Hindlimb muscle (tissue), 1 donor: ENCODE measurements at places on chromosomes 13 and 19.
A peak's percentile ranks its signal among the peaks of the same experiment; 100 is the strongest.

DNA sequence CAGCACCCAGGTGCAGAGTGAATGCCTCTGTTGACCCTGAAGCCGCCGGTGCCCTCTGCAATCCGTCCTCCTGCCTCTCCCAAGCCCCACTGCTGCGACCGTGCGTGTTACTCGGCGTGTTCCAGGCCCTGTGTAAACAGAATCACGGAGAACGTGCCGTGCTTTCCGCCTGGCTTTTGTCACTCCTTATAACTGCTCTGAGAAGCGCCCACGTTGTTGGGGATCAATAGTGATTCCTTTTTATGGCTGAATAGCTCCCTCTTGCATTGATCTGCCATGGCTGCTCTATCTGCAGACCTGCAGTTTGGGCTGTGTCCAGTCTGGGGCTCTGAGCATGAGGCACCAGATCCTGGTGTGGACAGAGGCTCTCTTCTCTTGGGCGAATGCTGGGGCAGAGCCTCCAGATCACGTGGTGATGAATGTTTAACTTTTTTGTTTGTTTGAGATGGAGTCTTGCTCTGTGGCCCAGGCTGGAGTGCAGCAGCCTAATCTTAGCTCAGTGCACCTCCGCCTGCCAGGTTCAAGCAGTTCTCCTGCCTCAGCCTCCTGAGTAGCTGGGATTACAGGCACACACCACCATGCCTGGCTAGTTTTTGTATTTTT, 15.8 kb downstream of the ADPRHL1 start:
- DNase-seq = no peak

- peak; percentile 5 for DNase-seq
Observed at GRCh38 chr19:23991170-23991569, 76.5 kb downstream of the ZNF726 start.

DNA sequence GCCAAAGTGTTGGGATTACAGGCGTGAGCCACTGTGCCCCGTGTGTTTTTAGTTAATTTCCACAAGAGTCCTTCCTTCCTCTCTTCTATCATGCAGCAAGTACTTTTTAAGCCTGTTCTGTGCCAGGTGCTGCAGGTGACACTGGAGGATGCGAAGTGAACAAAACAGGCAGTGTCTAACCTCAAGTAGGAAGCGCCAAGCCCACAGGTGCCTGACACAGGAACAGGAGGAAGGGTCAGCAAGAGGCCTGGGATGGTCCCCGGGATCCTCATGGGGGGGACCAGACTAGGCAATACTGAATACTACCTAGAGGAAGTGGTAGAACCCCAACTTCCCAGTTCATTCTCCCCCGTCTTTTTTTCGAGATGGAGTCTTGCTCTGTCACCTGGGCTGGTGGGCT, 1.8 kb upstream of the CALR start:
- DNase-seq = no peak

- DNase-seq = no peak
Observed at GRCh38 chr13:96089749-96090239, at the start of gene HS6ST3. Gene HS6ST3, plus strand, starts transcription at chr13:96090107.

DNA sequence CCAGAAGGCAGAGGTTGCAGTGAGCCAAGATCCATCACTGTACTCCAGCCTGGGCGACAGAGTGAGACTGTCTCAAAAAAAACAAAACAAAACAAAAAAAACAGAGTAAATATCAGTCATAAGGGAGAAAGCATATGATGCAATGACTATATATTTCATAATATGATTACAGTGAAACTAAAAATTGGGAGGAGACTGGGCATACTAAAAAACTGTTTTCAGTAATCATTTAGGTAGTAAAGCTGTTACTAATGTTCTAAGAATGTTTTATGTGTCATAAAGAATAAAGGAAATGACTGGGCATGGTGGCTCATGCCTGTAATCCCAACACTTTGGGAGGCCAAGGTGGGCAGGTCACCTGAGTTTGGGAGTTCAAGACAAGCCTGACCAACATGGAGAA, 15.9 kb downstream of the ZNF573 start:
- no peak for DNase-seq

GRCh38 chr13:28245465-28245864, 107.1 kb downstream of the PAN3 start:
- DNase-seq = no peak

DNA sequence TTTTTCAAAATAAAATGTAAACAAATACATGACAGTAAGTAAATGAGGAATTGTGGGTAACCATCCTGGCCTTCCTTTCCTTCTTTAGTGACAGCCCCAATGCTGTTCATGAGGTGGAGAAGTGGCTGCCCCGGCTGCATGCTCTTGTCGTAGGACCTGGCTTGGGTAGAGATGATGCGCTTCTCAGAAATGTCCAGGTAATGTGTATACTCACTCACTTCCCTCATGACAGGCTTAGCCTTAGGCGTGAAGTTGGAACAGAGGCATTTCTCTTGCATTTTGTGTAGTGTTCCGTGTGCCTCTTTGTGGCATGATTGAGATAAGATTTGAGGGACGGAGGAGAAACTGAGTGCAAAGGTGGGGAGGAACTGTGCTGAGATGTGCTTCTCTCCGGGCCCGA, 12.0 kb downstream of the NAXD start:
- DNase-seq = no peak

- DNase-seq = no peak
Observed at GRCh38 chr19:33235996-33236350, 10.3 kb upstream of the SLC7A10 start.

DNA sequence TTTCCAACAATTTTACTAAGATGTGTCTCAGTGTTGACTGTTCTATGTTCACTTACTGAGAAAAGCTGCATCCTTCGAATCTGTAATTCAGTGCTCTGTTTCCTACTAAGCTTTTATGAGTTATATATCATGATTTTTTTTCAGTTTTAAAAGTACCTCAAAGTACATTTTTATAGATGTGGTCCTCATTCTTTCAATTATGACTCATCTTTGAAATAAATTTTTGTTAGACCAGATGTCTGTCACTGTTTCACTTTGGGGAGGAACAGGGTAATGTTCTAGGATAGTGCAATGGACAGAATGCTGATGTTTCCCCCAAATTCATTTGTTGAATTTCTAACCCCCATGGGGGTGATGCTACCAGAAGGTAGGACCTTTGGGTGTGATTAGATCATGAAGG, 74.8 kb downstream of the NALCN start:
- DNase-seq = no peak

GRCh38 chr13:98389319-98389718, 187.6 kb downstream of the STK24 start:
- DNase-seq = no peak

DNA sequence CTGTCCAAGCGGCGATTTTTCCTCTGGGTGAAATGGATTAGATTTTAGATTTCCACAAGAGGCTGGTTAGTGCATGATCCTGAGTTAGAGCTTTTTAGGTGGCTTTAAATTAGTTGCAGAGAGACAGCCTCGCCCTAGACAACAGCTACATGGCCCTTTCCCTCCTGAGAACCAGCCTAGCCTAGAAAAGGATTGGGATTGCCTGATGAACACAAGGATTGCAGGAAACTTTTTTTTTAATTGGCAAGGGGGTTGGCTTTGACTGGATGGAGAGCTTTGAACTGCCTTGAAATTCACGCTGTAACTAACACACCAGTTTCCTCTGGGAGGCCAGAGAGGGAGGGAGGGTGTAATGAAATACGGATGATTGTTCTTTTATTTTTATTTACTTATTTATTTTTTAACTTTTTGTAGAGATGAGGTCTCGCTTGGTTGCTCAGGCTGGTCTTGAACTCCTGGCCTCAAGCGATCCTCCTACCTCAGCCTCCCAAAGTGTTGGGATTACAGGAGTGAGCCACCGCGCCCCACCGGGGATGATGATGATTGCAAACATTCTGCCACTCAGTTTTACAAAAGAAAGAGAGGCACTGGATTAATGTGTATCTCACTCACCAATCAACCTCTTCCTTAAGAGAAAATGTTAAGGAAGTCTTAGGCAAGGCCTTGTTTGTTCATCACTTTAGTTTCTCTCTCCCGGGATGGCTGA, 1.9 kb downstream of the LDLR start:
- DNase-seq = no peak

DNA sequence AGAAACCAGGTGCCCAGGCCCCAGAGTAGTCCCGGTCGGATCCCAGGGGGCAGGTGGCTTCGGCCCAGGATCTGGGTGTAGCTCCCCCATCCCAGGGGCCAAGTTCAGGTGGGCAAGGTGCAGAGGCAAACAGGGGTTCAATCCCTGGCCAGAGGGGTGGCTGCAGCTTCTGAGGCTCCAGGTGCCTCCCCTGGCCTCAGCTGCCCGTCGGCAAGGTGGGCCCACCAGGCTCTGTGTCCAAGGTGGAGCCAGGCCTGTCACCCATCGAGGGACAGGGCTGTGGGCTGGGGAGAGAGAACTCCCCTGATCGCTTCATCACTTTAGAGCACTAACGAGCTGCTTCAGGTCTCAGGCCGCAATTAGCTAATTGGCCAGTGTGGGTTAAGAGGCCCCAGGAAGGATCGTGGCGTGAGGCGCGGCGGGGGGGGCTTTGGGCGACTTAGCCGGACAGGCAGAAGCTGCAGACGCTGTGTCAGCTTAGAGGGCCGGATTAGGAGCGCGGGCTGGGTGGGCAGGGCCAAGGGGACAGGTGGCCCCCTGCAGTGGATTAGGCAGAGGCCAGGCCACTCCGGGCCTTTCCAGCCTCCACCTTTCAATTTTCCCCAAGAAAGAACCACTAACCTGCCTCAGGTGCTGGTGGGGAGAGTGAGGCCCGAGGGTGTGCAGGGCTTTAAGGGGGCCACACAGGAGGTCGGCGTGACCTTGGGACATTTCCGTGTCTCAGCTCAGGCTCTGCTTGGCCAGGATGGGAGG, 2.8 kb upstream of the RAX2 start:
- DNase-seq = no peak

GRCh38 chr13:107447591-107447990, 767.7 kb downstream of the LIG4 start:
- DNase-seq = no peak
